WERI-Rb-1 (cell line): ENCODE measurements at places on chromosomes 3 and 15.
A peak's percentile ranks its signal among the peaks of the same experiment; 100 is the strongest.

GRCh38 chr15:86165265-86166211 is 85.9 kb downstream of the AGBL1 start:
- no peak for DNase-seq

GRCh38 chr15:101306341-101307047 is 11.4 kb upstream of the SNRPA1 start:
- no peak for DNase-seq

DNA sequence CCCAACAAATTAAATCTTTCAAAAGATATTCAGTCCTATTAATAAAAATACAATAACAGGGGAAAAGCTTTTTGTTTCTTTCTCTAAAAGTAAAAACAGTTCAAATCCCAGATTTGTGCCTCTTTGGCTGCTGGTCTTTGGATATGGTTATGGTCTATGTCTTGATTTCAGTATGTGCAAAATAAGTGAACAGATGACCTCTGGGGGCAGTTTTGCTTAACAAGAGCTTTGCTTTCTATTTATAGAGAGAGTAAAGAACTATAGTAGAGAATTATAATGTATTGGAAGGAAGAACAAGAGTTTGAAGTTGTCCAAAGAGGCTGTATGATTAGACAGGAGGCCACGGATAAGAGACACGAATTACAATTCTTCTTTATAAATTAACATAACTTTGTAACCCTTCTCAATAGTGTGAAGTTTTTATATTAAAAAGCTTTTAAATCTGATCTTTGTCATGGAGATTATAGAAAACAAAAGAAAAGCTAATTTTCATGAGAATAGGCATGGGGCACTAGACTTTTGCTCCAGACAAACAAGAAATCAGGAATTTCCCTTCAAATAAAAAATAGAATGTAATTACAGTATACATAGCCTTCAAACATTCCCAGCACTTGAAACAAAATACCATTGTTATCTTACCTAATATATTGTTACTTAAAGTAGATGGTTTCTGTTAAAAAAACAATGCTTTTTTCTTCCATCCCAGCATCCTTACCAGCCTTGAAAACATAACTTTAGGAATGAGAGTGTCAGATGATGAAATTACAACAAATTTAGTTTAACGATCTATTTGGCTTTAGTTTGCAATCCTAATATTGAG is 432.7 kb upstream of the ARHGEF26 start:
- no peak for DNase-seq

GRCh38 chr3:182597621-182598041 is 195.7 kb upstream of the ATP11B start:
- DNase-seq: no peak

DNA sequence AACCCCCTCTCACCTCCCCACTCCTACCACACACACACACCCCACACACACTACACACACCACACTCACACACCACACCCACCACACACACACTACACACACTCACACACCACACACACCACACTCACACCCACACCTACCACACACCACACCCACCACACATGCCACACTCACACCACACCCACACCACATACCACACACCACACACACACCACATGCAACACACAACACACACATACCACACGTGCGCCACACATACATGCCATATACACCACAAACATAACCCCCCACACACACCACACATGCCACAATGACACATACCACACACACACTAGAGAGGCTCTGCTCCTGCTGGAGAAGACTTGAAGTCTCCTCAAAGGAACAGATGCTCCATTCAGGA is 5.9 kb upstream of the ITPKA start:
- DNase-seq: no peak

DNA sequence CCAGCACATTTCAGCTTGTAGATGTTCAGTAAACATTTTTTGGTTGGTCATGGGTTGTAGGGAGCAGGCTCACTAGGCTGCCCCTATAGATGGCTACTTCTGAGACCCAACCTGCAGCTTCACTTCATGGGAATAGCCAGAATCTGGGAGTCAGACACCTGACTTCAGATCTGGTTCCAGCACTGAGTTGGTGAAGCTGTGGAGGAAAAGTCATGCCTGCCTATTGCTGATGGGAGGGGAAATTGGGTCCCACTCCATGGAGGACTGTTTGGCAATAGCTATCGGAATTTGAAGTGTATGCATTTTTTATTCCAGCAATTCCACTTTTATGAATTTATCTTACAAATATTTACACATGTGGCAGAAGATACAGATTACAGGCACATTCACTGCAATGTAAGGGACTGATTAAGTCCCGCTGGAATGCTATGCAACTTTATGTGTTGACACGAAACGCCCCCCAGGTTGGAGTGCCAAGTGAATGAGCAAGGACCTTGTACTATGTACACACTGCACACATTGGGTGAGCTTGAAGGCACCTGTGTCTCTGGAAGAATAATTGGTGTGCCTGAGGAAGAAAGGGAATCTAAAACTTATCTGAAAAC is 7.8 kb upstream of the CCR1 start:
- DNase-seq: no peak

- DNase-seq: no peak
Observed at GRCh38 chr3:141431411-141432378, 55.1 kb upstream of the RASA2 start.

DNA sequence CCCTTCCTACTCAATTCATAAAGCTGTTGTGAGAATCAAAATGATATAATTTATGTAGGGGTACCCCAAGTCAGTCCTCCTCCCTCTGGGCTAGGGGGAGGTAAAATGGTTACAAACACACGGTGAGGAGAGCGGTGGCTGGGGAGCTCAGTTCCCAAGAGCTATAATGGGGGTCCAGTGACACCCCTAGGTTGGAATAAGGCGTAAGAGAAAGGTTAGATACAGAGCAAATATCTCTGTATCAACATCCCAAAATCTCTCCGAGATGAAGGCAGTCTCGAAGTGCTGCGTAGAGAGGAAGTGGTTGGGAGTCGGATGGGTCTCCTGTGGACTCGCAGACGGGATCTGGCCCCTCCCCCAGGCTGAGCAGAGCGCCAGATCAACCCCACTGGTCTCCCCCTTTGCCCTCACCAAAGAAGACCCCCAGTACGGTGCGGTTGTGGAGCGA is 1.8 kb downstream of the DUOX2 start:
- no peak for DNase-seq

GRCh38 chr3:25463836-25464418 is 35.9 kb downstream of the RARB start:
- DNase-seq: no peak

- no peak for DNase-seq
Observed at GRCh38 chr15:96417760-96418130, 87.2 kb downstream of the NR2F2 start.

GRCh38 chr3:59621037-59621436 is 571.2 kb upstream of the CFAP20DC start:
- DNase-seq: no peak

- DNase-seq: no peak
Observed at GRCh38 chr15:65612616-65612946, 1.6 kb upstream of the INTS14 start.

DNA sequence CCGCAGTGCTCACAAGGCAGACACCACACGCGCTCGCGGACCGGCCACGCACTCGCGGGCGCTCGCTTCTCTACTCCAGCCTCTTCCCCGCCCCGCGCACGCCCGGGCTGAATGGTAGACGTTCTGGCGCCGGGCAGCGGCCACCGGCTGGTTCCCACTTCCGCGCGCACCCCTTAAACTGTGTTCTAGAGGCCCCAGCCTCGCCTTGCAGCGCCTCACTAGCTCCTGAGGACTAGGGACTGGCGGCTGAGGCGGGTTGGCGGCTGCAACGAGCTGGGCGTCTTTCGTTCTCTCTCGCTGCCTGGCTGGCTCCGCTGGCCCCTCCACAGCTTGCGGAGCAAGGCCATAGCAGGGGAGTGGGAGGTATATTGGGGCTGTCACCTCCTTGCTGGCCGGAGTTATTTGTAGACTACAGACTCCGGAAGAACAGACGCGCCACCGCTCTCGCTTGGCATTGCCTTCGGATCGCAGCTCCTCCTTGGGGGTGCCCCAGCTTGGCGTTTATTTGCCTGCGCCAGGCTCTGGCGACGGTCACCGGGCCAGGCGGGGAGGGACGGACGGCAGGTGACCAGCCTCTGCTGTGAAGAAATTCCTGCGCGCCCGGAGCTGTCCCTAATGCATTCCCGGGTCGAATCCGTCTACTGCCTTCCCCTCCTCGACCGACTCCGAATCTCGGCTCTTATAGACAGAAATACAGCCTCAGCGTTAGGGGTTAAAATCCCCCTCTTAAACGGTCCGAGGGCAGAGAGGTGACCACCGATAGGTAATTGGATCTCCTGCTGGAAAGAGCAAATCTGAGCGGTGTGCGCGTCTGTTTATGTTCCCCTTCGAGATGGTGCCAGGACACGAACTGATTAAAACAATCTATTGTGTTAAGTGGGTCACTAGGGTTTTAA is 1.3 kb downstream of the GREM1 start:
- DNase-seq: peak; percentile 14

- peak; percentile 51 for DNase-seq
Observed at GRCh38 chr3:98732286-98733052, 30.7 kb upstream of the ST3GAL6 start.

- no peak for DNase-seq
Observed at GRCh38 chr15:24675332-24676144, at the start of gene NPAP1. TSS of gene NPAP1 (plus strand) at chr15:24675775. CDS start at chr15:24675868, 93 bp downstream.

DNA sequence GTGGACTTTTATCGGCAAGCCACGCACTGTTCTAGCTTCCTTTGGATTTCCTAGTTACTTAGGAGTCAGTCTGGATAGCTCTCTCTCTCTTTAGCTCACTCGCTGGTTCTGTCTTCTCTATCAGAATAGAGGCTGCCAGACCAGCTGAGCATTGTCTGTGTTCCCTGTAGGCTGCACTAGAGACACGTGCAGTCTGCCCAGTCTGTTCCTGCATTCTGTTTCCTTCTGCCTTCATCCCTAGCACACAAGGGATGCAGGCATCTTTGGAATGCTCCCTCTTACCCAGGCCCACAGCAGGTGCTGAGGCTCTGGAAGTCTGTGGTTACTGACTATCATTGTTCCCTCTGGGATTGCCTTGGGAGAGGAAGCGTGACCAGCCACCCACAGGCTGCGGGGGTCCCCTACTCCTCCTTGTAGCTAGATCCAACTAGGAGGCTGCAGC is 322.8 kb downstream of the ZNF621 start:
- no peak for DNase-seq

- no peak for DNase-seq
Observed at GRCh38 chr15:35886765-35887164, 340.8 kb upstream of the DPH6 start.

DNA sequence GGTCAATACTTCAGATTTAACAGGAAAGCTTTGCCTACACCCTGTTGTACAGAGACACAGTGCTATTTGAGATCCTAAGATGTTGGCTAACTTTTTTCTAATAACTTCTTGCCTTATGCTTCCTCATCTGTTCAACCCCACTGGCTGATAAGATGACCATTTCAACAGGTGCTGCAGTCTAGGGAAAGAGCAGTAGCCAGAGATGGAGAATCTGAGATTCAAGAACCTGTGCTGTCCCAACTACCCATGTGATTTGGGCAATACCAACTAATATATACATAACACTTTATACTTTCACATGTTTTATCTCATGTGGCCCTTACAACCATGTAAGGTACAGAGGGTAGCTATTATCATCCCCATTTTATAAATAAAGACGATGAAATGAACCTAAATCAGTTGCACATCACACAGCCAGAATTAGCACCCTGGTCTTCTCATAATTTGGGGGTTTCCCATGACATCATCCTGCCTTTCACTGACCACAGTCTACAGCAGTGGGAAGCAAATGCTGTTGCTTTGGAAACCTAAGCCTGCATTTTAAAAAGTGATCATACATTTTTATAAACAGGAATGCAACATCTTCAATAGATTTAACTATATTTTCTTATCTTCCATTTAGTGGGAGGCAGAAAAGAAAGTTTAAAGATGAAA is 9.7 kb downstream of the TTC23 start:
- DNase-seq: no peak

DNA sequence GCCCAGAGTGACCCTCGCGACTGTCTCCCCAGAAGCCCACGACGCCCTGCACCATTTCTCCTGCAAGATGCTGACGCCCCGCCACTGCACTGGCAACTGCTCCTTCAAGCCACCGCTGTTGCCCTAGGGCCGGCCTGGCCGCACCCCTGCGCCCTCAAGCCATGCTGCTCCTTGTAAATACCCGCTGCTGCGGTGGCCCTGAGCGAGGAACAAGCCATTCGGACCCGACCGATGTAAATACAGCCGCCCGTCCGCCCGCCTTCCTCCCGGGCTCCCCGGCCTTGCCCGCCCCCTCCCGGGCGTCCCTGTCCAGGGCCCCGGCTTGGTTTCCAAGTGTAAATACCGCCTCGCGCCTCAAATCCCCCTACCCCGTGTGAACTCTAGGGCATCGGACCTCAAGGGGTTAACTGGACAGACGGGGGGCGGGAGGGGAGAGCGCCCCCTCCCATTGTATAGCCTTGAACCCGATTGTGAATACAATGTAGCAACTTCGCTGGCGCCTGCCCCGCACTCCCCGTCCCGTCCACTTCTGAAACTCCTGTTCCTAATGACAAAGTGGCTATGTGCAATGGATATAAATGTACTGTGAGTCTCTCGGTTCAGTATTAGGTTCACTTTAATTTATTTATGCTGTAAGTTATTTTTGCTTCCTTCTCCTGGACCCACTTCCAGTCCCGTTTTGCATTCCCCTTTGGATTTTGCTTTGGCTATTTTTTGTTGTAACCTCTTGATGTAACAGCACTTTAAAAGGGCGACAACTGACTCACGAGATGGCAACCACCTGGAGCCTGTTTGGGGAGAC is 5.9 kb downstream of the RNU6-1 start:
- DNase-seq: peak; percentile 72

GRCh38 chr3:4534906-4535305 is 41.8 kb downstream of the ITPR1 start:
- DNase-seq: no peak

DNA sequence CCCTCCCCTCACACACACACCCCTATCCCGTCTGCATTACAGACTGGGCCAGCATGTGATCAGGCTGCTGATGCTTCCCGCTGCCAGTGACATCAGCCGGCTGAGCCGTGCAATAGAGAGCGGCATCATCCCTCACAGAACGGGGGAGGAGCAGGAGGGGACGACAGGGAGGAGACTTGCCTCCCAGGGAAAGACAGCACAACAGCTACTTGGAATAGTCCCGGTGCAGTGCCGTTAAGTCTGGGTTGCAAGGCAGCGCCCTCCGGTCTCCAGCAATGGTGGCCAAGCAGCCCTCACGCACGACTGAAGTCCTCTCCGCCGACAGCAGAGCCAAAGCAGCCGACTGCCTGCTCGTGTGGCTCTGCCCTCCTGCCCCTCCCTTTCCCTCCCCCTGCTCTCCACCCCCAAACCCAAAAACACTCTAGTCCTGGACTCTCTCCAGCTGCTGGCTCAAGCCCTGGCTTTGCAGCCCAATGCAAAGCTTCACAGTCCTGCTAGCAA is 31.5 kb upstream of the RPS17 start:
- DNase-seq: peak; percentile 80

GRCh38 chr3:115217678-115218451 is 70.8 kb upstream of the ZBTB20 start:
- DNase-seq: peak; percentile 40

DNA sequence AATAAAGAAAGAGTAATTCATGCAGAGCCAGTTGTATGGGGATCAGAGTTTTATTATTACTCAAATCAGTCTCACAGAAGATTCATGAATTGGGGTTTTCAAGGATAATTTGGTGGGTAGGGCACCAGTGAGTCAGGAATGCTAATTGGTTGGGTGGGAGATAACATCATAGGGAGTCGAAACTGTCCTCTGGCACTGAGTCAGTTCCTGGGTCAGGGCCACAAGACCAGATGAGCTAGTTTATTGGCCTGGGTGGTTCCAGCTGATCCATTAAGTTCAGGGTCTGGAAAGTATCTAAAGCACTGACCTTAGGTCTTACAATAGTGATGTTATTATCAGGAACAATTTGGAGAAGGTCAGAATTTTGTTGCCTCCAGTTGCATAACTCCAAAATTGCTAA is 998.6 kb upstream of the EPHA6 start:
- no peak for DNase-seq

- DNase-seq: no peak
Observed at GRCh38 chr3:101902041-101902440, 52.7 kb downstream of the NFKBIZ start.
